ENCODE measurements at places on chromosomes 3 and 15. TPM values are rescaled to one million over a fixed set of nuclear protein-coding genes. Genes with fewer than 3 reads are reported as not detected.

GRCh38 chr3:160368804-160369203 lies 30.2 kb downstream of the IFT80 start:
- DNase-seq: no peak

DNA sequence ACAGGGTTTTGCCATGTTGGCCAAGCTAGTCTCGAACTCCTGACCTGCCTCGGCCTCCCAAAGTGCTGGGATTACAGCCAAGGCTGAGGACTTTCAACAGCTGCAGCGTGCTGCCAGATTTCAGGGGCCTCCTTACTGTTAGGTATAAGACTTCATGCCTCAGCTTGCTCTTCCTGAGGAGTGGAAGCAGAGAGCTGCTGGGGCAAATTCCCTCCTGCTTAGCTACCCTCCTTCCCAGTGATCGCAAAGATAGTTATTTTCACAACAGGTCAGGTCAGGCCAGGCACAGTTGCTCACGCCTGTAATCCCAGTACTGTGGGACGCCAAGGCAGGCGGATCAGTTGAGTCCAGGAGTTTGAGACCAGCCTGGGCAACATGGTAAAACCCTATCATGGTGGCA lies 2.6 kb upstream of the CPNE9 start:
- DNase-seq: no peak

C3orf22 gene
- total RNA-seq: not detected

PCBP4 gene
- 53.4 TPM for total RNA-seq

MYD88 gene
- 93.3 TPM for total RNA-seq

SLC6A20 gene
- 20.1 TPM for total RNA-seq
